Ureter (tissue), 1 donor: ENCODE measurements at places on chromosomes 2 and 18. TPM values are rescaled to one million over a fixed set of nuclear protein-coding genes. Genes with fewer than 3 reads are reported as not detected.

Gene PSMA8
- total RNA-seq: not detected

Gene STAT4
- total RNA-seq: 5.3 TPM

Gene BUB1
- total RNA-seq: 1.4 TPM

Gene HOXD8
- total RNA-seq: 41.7 TPM

Gene TGFA
- total RNA-seq: 17.8 TPM

Gene EVX2
- total RNA-seq: not detected

Gene SEPTIN10
- total RNA-seq: 91.7 TPM

Gene SEH1L
- 53.1 TPM for total RNA-seq

Gene ACADL
- total RNA-seq: 9.0 TPM

GRCh38 chr2:120626566-120626965 lies 109.1 kb upstream of the GLI2 start:
- no peak for DNase-seq

GRCh38 chr18:24552218-24552617 lies 91.8 kb downstream of the HRH4 start:
- no peak for DNase-seq

- DNase-seq: no peak
Observed at GRCh38 chr2:219464286-219465032, 29.8 kb downstream of the SPEG start.

GRCh38 chr2:2229626-2230432 lies 101.2 kb downstream of the MYT1L start:
- DNase-seq: no peak

- no peak for DNase-seq
Observed at GRCh38 chr2:43070676-43071502, 155.5 kb downstream of the ZFP36L2 start.

- no peak for DNase-seq
Observed at GRCh38 chr2:3024401-3024935, 353.1 kb downstream of the EIPR1 start.

- no peak for DNase-seq
Observed at GRCh38 chr2:222959358-222959757, 92.6 kb upstream of the KCNE4 start.

GRCh38 chr2:99688699-99689098 lies 198.9 kb upstream of the REV1 start:
- no peak for DNase-seq

- DNase-seq: peak; percentile 87
Observed at GRCh38 chr18:9849407-9850283, 36.1 kb upstream of the TXNDC2 start.

DNA sequence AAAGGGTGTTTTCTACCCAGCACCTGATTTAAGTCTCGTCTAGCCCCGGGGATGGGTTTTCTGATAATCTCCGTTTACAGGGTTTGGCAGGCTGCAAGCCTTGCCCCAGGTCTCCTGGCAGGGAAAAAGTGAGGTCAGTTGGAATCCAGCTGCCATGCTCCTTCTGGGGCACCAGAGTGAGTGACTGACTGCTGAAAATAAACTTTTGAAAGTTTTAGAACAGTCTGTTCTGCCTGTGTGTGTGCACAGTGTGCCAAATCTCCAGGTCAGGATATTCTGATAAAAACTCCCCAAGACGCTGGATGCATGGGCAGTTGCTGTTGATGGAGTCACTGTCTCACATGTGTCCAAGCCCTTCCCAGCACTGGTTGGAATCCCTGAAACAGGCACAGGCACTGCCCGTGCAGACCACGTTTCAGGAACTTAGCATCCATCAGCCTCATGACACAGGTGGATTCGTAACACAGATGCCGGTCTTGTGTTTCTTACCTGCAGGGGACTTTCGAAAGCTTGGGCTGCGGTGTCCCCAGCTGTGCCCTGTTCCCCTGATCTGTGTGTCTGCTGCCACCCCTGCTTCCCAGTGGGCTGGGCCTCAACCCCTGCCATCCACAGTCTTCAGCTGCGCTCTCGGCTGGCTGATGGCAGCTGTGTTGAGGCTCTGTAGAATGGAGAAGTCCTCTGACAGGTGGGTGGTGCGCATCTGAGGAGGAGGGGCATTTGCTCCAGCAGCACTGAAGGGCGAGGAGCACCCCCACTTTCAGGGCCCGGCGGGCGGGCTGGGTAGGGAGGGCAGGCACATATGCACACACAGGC lies 65.0 kb downstream of the SH3RF3 start:
- no peak for DNase-seq
